ENCODE measurements at places on chromosomes 16 and 17.
A peak's percentile ranks its signal among the peaks of the same experiment; 100 is the strongest.

DNA sequence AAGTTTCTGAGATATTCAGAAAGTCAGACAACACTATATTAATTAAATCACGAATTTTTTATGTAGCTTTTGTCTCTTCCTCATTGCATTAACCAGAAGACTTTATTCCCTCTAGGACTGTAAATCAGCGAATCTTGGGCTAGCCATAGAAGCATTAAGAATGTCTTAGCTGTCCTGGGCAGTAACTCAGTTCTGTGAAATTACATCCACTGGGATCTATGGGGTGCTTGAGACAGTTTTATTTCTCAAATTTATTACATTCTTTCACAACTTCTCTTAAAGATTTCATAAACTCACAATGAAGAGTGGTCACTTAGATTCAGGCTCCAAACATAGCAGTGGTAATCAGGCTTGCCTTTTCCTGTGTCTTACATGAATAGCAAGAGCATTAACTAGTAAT is 1153.4 kb downstream of the CDH8 start:
- DNase-seq = no peak

DNA sequence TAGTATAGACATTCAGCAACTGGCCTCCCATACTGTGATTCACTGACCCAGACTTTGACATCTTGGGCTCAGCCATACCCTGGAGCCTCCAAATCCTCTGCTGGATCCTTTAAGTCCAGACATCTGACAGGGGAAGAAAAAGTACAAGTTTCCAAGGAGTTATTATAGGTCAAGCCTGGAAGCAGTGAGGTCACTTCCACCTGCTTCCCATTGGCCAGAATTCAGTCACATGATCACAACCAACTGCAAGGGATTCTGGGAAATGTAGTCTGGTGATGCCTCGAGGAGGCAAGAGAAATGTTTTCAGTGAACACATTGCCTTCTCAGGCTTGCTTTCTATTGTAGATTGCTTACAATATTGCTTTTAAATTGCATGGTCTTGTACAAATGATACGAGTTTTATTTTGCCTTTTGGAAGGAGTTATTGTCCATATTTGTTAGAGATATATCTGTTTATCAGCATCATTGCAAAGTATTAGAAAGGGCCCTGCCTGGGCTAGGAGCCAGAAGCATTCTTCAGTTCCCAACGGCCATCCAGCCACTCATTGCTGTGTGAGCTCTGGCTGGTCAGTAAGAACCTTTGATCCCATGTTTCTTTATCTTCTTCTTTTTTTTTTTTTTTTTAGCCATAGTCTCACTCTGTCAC is 696.9 kb downstream of the WWOX start:
- no peak for DNase-seq

DNA sequence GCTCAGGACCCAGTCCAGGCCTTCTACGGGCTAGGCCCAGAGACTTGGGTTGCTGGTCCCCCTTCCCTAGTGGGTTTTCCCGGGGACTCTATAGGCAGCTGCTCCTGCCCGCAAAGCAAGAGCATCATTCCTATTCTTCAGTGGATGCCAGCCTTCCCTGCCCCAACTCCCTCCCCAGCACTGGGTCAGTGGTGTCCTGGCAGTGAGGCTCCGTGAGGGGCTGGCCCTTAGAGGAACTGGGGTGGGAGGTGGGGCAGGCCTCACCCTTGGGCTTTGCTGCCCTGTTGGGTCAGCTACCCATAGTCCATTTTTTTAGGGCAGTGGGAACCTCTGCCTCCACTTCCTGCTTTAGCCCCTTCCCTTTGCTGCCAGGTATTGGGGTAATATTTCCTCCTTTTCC is 7.9 kb upstream of the PLEKHG4 start:
- no peak for DNase-seq

- DNase-seq = no peak
Observed at GRCh38 chr16:55534756-55535155, 25.9 kb downstream of the LPCAT2 start.

DNA sequence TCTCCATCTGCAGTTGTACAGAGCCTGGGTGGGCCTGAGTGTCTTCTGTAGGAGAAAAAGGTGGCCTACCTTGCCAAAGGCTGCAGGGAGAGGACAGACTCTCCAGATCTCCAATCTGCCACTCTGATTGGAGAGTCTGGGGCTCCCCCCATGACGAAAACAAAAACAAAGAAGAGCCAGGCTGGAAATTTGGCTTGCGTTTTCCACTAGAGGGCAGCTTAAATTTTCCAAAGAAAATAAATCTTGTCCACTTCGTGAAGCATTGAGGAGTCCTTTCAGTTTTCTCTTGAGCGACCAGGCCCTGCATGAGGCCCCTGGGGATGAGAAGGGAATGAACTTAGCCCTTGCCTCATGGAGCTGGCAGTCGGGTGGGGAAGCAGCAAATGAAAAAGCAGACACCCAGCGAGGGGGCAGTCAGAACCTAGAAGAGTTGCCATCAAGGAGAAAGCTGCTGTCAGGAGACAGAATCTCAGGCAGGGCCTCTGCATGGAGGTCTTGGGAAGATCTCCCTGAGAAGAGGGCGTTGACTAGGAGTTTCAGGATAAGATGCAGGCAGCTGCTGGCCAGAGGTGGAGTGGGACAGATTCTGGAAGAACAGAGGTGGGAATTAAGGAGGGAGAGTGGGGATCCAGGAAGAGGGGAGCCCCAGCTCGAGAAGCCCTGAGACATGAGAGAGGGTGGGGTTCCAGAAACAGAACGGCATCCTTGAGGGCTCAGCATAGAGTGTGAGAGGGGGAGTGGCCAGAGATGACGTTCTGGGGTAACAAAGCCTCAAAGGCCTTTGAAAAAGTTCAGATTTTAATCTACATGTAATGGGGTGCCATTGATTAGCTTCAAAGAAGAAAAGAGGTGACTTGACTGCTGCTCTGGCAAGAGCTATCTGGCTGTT is 8.4 kb upstream of the SHCBP1 start:
- no peak for DNase-seq

GRCh38 chr16:2966043-2966807 is 2.1 kb downstream of the KREMEN2 start:
- DNase-seq = no peak

DNA sequence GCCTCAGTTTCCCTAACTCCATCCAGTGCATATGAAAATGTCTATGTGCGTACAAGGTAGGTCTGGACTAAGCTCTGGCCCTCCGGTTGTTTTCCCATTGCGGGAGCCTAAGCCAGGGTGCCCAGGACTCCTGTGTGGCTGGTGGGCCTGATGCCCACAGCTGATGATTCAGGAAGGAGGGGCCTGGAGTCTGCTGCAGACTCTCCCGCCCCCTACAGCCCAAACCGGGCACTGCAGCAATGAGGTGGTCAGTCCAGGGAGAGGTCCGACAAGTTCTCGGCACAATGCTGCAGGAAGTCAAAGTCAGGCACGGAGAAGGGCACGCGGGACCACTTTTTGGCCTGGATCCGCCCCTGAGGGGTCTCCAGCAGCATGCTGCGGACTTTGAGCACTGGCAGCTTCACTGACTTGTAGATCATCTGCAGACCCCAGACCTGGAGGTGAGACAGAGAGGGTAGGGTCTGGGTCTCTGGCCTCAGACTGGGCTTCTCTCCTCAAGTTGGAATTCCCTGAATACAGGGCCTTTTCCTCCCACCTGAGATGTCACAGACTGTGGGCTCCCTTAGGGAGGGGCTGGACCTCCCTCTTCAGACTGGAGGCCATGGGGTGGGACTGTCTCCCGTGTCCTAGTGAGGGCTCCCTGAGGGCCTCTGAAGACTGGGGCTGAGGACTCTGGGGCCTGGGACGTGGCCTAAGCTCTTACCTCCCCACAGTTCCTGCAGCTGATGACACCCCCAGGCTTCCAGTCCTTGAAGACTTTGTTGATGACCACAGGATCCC is 3.4 kb upstream of the ZNF385C start:
- peak; percentile 51 for DNase-seq

DNA sequence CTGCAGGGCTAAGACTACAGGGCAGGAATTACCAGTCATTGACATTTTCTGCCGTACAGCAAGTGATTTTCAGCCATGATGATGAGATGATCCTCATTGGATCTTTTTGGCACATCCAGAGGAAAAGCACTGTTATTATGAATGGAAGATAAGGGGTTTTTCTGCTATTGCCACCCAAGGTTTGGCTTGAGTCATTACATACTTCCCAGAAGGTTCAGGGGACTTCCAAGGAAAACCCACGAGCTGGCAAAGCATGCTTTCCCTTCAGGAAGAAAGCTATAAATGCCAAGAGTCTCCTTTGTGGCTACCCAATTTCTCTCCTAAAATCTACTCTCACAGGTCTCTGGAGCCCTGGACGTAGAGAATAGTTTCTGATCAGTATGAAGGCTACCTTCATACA is 6.1 kb downstream of the CHST4 start:
- DNase-seq = no peak

DNA sequence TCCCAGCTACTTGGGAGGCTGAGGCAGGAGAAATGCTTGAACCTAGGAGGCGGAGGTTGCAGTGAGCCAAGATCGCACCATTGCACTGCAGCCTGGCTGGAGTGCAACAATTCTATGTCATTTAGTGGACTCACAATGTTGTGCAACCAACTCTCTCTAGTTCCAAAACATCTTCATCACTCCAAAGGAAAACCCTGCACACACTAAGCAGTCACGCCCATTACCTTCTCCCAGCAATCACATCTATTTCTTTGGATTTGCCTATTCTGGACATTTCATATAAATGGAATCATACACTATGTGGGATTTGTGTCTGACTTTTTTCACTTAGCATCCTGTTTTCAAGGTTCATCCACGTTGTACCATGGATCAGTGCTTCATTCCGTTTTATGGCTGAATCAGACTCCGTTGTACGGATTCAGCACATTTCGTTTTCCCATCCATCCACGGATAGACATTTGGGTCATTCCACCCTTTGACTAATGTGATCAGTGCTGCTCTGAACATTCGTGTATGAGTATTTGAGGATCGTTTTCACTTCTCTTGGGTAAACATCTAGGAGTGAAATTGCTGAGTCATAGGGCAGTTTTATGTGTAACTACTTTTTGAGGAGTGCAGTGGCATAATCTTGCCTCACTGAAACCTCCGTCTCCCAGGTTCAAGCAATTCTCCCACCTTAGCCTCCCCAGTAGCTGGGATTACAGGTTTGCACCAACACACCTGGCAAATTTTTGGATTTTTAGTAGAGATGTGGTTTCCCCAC is 45.4 kb upstream of the EMP2 start:
- no peak for DNase-seq

DNA sequence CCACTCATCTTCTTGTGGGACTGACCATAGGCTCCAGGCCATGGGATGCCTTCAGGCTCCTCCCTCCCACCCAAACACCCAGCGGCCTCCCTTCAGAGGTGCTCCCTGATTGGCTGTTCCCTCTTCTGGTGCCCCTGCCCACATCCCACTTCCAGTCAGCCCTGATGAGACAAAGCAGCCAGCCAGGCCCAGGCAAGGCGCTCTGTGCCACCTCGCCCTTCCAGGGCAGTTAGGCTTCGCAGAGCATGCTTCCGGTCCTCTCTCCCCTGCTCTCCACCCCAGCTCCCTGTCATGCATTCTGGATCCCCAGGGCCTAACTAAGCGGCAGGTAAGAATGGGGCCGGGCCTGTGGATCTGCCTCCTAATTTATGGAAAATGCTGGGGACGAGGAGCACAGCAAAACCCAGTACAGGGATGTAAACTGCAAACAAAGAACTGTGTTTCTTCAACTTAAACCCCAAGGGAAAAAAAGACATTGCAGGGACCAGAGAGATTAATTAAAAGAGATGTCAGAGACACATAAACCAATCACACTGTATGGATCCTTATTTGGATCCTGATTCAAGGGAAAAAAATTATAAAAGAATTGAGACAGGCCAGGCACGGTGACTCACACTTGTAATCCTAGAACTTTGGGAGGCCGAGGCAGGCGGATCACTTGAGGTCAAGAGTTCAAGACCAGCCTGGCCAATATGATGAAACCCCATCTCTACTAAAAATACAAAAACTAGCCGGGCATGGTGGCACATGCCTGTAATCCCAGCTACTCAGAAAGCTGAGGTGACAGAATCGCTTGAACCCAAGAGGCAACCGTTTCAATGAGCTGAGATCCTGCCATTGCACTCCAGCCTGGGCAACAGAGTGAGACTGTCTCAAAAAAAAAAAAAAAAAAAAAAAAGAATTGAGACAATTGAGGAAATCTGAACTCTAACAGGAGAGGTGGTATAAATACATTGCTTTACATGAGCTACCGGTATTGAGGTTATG is 26.0 kb downstream of the ZDHHC7 start:
- DNase-seq = no peak

GRCh38 chr17:17350491-17351355 is 47.5 kb downstream of the NT5M start:
- DNase-seq = no peak

GRCh38 chr16:424623-425081 is 797 bp upstream of the RAB11FIP3 start:
- DNase-seq = no peak

GRCh38 chr16:47523342-47524006 is 62.3 kb downstream of the PHKB start:
- DNase-seq = no peak

GRCh38 chr17:58291246-58291645 is 10.5 kb upstream of the MPO start:
- DNase-seq = no peak

DNA sequence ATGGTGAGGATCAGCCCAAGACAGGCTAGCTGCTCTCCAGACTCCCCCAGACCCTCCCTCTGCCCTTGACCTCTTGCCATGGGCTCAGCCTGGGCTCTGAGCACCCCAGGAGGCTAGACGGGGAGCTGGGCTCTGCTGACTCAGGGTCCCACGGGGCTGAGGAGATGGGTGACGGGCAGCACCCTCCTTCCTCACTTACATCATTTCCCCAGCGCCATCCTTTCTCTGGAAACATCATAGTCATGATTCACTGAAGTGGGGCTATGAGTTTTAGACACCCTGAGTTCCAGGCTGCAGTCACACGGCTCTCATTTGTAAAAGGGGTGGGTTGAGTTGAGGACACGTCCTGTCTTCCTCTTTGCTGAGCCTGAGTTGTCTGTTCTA is 3.0 kb upstream of the ITGAX start:
- DNase-seq = no peak

GRCh38 chr17:34633351-34633750 is 54.0 kb downstream of the TMEM132E start:
- DNase-seq = no peak

DNA sequence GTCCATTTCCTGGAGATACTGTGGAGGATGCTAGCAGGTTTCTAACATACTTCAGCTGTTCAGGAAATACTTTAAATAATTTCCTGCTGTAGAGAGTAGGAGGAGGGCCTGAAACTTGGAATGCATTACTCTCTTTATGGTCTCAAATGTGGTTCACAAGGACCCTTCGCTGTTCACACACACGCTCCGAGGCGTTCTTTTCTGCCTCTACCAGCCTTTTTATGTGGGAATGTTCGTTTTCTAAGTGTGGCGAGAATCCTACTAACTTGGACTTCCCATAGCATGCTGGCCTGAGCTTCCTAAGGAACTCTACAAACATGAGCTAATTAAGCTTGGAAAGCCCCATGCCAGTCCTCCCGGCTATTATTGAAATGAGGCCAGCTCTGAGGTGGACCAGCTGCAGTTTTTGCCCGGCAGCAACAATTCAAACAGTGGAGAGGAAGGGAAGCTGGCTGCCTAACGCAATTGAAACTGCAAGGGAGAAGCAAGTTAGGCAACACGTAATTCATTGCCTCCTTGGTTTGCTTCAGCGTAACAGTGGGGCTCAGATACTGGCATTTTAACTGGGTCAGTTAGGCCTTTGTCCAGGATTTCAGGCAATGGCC is 18.9 kb downstream of the KPNA2 start:
- DNase-seq = no peak

GRCh38 chr16:49776085-49776595 is 79.8 kb downstream of the ZNF423 start:
- DNase-seq = no peak

- DNase-seq = no peak
Observed at GRCh38 chr17:76631821-76632565, 11.6 kb downstream of the ST6GALNAC1 start.

All from stimulated activated CD4-positive, alpha-beta T cell treated with anti-CD3 and anti-CD28 coated beads, Interleukin-1b, Interleukin-23, amount 100 ng/mL, for 24 hours (primary cell).